ENCODE measurements at places on chromosomes 16 and 17.

GRCh38 chr17:67696347-67696746 is 21.4 kb upstream of the NOL11 start:
- DNase-seq = no peak

DNA sequence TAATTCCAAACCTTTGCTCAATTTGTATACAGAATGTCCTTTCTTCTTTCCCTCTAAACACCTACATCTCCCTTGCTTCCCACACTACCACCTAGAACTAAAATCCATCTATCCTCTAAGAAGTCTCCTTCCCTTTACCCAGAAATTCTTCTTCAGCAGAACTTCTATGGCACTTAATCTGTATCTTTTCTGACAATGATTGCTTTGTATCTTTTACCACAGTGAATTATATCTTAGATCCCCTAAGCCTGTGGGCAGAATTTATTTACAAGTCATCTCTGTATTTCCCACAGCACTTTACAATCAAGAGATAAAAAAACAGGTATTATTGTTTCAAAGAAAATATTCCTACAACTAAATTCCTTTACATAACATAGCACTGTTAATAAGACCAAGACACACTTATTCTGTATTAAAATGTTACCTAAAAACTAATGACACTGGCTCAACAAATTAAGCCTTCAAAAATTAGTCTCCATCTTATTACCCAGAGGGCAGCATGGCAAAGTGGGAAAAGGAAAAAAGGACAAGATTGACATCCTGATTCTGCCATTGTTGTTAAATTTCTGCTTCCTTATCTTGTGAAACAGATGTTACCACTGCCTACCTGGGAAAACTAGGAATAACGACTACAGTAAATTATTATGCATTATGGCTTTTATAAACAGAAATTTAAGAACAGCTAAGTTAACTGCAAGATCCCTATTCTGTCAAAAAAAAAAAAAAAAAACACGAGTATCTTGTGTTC is 42.8 kb downstream of the KANSL1 start:
- DNase-seq = no peak

DNA sequence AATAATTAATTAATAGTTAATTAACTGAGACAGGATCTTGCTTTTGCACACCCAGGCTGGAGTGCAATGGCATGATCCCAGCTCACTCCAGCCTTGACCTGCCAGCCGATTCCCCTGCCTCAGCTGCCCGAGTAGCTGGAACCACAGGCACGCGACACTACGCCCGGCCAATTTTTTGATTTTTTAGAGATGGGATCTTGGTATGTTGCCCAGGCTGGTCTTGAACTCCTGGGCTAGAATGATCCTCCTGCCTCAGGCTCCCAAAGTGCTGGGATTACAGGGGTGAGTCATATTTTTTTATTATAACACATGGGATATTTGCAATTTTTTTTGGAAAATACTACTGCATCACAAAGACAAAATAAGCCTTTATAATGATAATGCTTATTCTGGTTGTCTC is 30.4 kb upstream of the BCAR1 start:
- DNase-seq = no peak

DNA sequence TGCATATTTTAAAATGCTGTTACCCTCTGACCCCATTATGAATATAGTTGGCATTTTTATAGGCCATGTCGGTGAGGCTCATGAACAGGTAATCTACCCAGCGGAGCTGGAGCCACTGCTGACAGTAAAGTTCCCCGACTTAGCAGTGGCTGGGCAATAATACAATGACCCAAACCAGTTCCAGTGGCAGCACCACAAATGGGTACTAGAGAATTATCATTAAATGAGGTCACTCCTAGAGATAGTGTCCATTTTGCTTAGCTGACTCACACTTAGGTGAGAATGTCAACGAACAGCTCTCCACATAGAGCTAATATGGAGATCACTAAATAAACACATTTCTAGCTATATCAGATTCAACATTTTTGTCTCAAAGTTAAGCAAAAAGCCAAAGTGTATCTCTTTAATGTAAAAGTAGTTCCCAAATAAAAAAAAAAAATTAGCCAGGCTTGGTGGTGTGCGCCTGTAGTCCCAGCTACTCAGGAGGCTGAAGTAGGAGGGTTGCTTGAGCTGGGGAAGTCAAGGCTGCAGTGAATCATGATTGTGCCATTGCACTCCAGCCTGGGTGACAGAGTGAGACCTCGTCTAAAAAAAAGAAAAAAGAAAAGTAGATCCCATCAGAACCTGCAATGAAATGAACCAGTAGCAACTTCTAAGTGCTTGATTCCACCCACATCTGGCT is 7.4 kb downstream of the MYO1D start:
- DNase-seq = no peak

DNA sequence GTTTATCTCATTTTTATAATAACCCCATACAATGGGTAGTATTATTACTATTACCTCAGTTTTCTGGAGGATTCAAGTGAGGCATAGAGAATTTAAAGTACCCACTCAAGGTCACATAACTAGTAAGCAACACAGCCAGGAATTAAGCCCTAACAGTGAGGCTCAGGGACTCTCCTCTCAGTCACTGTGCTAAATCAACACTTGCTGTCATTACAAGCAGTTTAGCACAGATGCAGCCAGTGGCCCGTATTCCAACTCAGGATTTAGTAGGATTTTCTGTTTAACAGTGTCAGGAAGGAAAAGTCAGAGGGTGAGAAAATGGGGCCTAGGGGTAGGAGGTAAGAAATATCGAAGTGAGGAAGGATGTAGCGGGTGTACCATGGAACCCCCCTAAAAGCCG is 536.9 kb downstream of the TMEM114 start:
- no peak for DNase-seq

GRCh38 chr17:7346761-7347614 is 5.0 kb upstream of the KCTD11 start:
- DNase-seq = no peak

- no peak for DNase-seq
Measured at GRCh38 chr16:86158688-86159360, 259.9 kb downstream of the IRF8 start.
